ENCODE measurements at places on chromosomes 4 and X. TPM values are rescaled to one million over a fixed set of nuclear protein-coding genes. Genes with fewer than 3 reads are reported as not detected.

CCDC110 gene
- not detected for total RNA-seq

HOPX gene
- total RNA-seq = not detected

HSFX1 gene
- total RNA-seq = 0.31 TPM

BGN gene
- total RNA-seq = not detected

RHOXF1 gene
- total RNA-seq = not detected

GCNA gene
- 1.2 TPM for total RNA-seq

WNK3 gene
- total RNA-seq = not detected

DGKK gene
- not detected for total RNA-seq

CXCL6 gene
- total RNA-seq = not detected

PLP1 gene
- not detected for total RNA-seq

PABPC4L gene
- 0.16 TPM for total RNA-seq

NPY2R gene
- 0.08 TPM for total RNA-seq

GNRHR gene
- total RNA-seq = not detected

FAM53A gene
- 0.67 TPM for total RNA-seq

CXorf51A gene
- total RNA-seq = not detected

FGF13 gene
- total RNA-seq = 0.14 TPM

FREM3 gene
- not detected for total RNA-seq

ZNF157 gene
- not detected for total RNA-seq

SULT1B1 gene
- not detected for total RNA-seq

FAM193A gene
- 9.1 TPM for total RNA-seq

CDX4 gene
- not detected for total RNA-seq

SPANXB1 gene
- total RNA-seq = 2.6 TPM

SPANXA1 gene
- not detected for total RNA-seq

APLN gene
- total RNA-seq = 0.88 TPM

PPP1R2C gene
- not detected for total RNA-seq

FGFBP2 gene
- not detected for total RNA-seq

HSFX2 gene
- total RNA-seq = not detected

PPP4R3C gene
- total RNA-seq = not detected

USP51 gene
- 0.69 TPM for total RNA-seq

RBMXL3 gene
- not detected for total RNA-seq

ASB9 gene
- 25.2 TPM for total RNA-seq

Data from A549 treated with DMSO at 1 μM for 4 hours (cell line).